ENCODE measurements at places on chromosomes 13 and 19.

GRCh38 chr13:59034198-59034597, 1129.5 kb downstream of the DIAPH3 start:
- no peak for DNase-seq

- peak; percentile 42 for DNase-seq
These were observed 87.6 kb upstream of the SLC15A1 start for GRCh38 chr13:98839856-98840769.

DNA sequence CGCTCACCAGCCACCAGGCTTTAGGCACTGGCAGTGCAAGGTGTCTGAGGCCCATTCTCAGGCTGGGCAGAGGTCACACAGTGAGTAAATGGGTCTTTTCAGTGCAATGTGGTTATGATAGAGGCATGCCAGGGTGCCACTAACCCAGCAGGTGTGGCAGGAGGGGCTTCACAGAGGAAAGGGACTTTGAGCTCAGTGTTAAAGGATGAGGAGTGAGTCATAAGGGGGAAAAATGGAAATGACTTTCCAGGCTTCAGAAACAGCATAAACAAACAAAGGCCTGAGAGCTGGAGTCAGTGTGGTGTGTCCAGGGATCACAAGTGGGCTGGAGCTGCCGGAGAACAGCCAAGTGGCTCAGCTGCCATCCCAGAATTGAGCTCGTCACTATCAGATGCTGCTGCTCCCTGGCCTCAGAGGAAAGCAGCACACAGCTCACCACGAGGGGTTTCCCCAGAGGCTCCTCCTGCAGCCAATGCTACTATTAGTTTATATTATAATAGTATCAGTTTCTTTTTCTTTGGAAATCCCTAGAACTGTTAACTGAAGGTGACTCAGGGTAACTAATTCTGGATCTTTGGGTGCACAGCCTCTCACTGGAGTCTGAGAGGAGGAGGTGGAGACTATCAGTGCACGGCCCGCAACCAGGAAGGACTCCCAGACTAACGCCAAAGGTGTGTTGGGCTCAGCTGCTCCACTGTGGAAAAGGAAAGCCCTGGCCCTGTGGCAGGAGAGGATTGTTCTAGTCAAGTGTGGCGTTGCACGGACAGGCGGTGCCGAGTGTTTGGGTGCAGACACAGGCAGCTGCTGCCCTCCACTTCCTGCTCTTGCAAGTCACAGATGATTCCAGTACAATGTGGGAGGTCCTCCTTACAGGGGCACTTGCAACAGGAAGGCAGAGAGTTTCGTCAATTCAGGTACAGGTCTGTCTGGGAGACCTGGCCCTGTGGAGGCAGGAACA, 39.5 kb downstream of the DHRS12 start:
- DNase-seq = peak; percentile 84

GRCh38 chr19:16021796-16022195, 54.5 kb upstream of the TPM4 start:
- DNase-seq = no peak

DNA sequence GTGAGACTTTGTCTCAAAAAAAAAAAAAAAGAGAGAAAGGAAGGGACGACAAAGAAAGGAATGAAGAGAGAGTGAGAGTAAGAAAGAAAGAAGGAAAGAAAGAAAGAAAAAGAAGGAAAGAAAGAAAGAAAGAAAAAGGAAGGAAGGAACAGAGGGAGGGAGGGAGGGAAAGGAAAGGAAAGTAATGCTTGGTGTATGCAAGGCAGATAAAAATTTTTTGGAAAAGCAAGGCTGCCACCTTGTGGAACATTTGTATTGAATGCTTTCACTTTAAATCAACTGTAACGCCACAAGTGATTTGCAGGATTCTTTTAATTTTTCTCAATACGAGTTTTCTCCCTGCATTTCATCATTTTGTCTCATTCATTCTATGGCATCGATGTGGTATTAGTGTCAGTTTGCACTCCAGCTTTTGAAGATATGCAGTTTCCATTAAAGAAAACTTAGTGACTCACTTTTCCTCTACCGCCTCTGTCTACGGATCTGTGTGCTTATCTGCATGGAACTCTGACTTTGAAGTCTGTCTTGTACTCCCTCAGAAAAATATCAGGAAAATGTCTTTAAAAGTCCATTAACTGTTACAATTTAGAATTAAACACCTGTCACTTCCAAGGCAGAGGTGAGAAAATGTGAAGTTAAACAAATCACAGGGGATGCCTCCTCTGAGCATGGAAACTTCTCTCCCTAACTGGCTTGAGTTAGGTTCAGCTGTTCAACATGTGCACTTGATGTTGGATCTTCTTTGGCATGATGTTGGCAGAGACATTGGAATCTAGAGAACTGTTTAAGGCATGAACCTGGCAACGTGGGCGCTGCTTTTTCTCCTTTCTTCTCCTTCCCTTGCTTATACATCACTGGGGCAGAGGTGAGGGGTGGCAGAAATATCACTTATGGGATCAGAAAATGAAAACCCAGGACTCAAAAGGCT, 20.0 kb upstream of the ZDHHC20 start:
- DNase-seq = peak; percentile 72

- no peak for DNase-seq
These were observed 639 bp upstream of the SLAIN1 start for GRCh38 chr13:77696879-77697216.

- DNase-seq = no peak
These were observed 68.0 kb downstream of the CRYL1 start for GRCh38 chr13:20457670-20458069.

DNA sequence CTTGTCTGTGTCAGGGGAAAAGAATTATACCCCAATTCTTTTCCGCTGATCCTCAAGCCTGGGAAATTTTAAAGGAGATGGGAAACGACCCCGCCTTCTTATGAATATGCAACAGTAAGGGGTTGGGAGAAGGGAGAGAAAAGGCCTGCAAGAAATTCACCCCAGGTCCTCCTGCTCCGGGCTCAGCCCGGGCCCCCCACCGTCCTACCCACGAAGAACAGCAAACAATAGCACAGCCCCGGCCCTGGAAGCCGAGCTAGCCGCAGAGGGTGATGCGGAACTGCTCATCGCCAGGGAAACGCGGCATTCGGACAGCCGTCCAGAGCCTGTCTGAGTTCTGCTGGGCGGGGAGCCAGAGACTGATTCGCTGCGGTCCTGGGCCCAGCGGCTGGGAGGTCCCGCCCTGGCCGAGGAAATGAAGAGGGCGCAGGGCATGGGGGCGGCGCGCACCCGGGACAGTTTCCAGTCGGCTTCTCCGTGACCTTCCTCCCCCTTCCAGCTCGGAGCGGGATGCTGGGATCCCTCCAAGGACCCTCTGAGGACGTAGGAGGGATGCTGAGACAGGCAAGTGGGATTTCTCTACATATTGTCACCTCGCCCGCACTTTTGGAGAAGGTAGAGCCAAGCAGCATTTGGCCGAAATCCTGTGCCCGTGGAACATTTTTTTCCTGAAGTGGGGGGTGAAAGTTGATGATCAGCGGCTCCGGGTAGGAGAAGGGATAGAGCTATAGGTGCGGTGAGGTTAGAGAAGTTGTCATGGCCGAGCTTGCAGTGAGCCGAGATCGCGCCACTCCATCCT, 82.3 kb upstream of the C1QTNF9B start:
- DNase-seq = peak; percentile 81

DNA sequence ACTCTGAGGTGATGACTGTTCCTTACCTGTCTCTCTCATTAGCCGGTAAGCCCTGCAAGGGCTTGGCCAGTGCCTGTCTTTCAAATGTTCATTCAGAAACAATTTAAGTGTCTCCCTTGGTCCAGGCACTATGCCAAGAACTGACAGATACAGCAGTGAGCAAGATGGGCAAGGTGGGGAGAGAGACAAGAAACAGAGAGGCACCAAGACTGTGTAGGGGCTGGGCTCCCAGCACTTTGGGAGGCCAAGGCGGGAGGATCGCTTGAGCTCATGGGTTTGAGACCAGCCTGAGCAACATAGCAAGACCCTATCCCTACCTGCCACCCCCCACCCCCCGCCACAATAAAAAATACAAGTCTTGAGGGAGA, 1.3 kb upstream of the CCNE1 start:
- DNase-seq = peak; percentile 69

- no peak for DNase-seq
These were observed 16.1 kb downstream of the MED16 start for GRCh38 chr19:876780-877314.

- peak; percentile 5 for DNase-seq
These were observed 26.2 kb upstream of the SLITRK6 start for GRCh38 chr13:85825454-85825853.
